ENCODE measurements at places on chromosomes 7 and 10.

GRCh38 chr7:128681794-128682537 is 9.9 kb downstream of the GARIN1A start:
- no peaks in the 10 kb centered on the region for H3K36me3 ChIP-seq
- no peaks in the 10 kb centered on the region for H3K27me3 ChIP-seq
- no peak overlapping the region for H3K27ac ChIP-seq
- no peak overlapping the region for H3K4me3 ChIP-seq
- no peak for DNase-seq

- peaks cover 4% of the 10 kb centered on the region for H3K36me3 ChIP-seq
- H3K27me3 ChIP-seq, result no peaks in the 10 kb centered on the region
- H3K4me3 ChIP-seq, result no peak overlapping the region
- H3K27ac ChIP-seq, result peak overlapping the region; percentile 99
These were observed 153.2 kb downstream of the TCF7L2 start for GRCh38 chr10:113103131-113103840.

- DNase-seq, result peak; percentile 83
- no peaks in the 10 kb centered on the region for H3K27me3 ChIP-seq
- no peaks in the 10 kb centered on the region for H3K36me3 ChIP-seq
- no peak overlapping the region for H3K4me3 ChIP-seq
- H3K4me1 ChIP-seq, result peaks cover 37% of the 10 kb centered on the region
These were observed 147.9 kb upstream of the FRMD4A start for GRCh38 chr10:14478604-14479003.

DNA sequence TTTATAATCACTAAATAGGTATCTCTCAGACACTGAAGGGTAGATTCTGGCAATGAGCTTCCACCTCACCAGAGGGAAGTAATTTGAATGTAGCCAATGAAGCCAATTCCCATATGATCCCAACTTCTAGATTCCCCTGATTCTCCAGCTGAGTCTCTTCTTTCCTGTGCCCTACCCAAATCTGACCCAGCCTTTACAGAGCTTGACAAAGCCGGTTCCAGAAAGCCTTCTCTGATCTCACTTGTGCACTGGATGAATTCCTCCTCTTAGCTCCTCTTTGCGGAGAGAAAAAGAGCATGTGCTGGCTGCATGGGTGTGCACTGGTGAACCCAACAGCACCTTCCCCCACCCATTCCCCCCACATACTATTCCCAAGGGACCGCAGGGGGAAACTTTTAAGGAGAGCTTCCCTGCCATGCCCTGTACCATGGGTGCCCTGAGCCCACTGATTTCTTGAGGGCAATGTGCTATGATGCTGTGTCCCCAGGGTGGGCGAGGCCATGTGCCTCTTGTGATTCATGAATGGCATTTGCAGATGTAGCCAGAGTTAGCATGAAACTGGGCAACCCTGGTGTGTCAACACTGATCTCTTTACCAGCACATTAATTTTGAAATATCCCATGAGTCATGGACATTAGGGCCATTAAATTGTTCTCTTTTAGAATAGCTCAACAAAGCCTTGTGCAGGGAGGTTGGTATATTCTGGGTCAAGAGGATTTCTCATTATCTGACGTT is 50.4 kb upstream of the PLEKHA1 start:
- H3K4me1 ChIP-seq, result no peaks in the 10 kb centered on the region
- no peak for DNase-seq
- H3K27ac ChIP-seq, result no peak overlapping the region
- H3K4me3 ChIP-seq, result no peak overlapping the region

- H3K36me3 ChIP-seq, result peaks cover 4% of the 10 kb centered on the region
- peak; percentile 64 for DNase-seq
- peak overlapping the region; percentile 74 for H3K4me3 ChIP-seq
- peak overlapping the region; percentile 97 for H3K27ac ChIP-seq
These were observed 1.9 kb upstream of the ARID5B start for GRCh38 chr10:61899663-61899996.

DNA sequence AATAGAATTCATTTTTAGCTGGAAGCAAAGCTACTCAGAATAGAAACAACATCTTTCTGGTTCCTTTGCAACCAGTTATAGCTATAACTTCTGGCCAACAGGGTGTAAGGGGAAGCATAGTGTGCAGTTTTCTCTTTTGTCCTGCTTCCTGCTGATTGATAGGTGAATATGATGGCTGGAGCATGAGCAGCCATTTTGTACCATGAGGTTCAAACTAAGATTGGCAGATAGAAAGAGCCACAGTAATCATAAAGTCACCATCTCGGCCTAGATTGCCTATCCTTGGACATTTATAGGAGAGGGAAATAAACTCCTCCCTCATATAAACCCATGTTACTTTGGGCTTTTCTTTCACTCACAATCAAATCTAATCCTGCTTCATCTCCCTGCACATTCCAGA is 102.2 kb upstream of the FGFR2 start:
- no peaks in the 10 kb centered on the region for H3K27me3 ChIP-seq
- no peak overlapping the region for H3K4me3 ChIP-seq
- H3K36me3 ChIP-seq, result no peaks in the 10 kb centered on the region
- DNase-seq, result no peak
- H3K27ac ChIP-seq, result no peak overlapping the region

GRCh38 chr10:2079603-2080078 is 342.3 kb upstream of the ADARB2 start:
- no peak for DNase-seq
- H3K27ac ChIP-seq, result no peak overlapping the region
- H3K36me3 ChIP-seq, result no peaks in the 10 kb centered on the region
- H3K4me3 ChIP-seq, result no peak overlapping the region

DNA sequence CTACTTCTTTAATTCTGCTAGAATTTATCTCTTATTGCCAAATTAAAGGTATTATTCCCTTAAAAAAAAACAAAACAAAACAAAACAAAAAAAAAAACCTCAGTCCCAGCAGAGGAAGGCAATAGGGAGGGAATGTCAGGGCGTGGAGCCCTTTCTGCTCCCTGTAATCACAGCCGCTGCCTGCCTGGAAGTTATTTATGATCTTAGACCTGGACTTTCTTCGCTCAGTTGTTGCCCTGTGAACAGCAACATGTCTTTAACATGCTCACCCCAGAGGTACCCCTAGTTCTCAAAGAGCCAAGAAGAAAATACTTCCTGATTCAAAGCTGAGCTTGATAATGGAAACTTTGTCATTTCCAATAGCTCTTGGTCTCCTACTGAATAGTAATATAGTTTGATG is 7.7 kb downstream of the FAM180A start:
- no peaks in the 10 kb centered on the region for H3K36me3 ChIP-seq
- no peak for DNase-seq
- H3K4me3 ChIP-seq, result no peak overlapping the region
- H3K27me3 ChIP-seq, result no peaks in the 10 kb centered on the region

DNA sequence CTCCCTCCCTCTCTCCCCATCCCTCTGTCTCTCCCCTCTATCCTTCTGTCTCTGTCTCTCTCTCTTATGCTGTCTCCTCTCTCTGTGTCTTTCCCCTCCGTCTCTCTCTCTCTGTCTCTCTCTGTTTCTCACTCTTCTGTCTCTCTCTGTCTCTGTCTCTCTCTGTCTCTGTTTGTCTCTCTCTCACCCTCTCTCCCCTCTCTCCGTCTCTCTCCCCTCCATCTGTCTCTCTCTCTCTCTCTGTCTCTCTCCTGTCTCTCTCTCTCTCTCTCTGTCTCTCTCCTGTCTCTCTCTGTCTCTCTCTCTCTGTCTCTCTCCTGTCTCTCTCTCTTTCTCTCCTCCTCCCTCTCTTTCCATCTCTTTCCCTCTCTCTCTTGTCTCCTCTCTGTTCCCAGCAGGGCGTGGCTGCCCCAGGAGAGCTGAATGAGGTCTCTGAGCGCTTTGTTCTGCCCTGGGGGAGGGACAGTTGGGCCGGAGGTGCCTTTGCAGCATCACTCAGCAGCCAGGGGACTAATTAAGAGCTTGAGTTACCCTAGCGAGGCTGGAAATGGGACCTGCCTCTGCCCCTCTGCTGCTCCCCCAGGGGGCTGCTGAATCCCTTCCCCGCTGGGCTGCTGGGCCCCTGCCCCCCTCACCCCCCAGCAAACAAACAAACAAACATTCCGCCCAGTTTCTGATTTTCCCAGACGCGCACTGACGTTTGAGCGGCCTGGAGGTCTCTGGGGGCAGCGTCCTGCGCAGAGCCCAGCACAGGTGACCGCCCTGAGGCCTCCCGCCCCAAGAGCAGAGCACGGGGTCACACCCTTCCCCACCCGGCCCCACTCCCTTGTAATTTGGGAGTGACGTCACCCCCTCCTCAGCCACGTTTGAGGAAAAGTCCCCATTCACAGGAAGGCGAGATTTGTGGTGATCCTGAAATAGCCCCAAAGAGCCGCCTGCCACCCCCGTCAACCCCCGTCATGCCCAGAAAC is 68.1 kb downstream of the PDGFA start:
- peaks cover 30% of the 10 kb centered on the region for H3K4me1 ChIP-seq
- no peaks in the 10 kb centered on the region for H3K27me3 ChIP-seq
- H3K27ac ChIP-seq, result no peak overlapping the region

- H3K36me3 ChIP-seq, result peaks cover 54% of the 10 kb centered on the region
- peak overlapping the region; percentile 60 for H3K4me3 ChIP-seq
- peaks cover 8% of the 10 kb centered on the region for H3K4me1 ChIP-seq
- no peak for DNase-seq
- H3K27me3 ChIP-seq, result no peaks in the 10 kb centered on the region
These were observed 448 bp downstream of the SEC24C start for GRCh38 chr10:73744664-73744975.

- no peaks in the 10 kb centered on the region for H3K4me1 ChIP-seq
- H3K4me3 ChIP-seq, result no peak overlapping the region
- no peak overlapping the region for H3K27ac ChIP-seq
- no peaks in the 10 kb centered on the region for H3K27me3 ChIP-seq
- no peaks in the 10 kb centered on the region for H3K36me3 ChIP-seq
These were observed 408.3 kb upstream of the MGMT start for GRCh38 chr10:129058664-129059155.

DNA sequence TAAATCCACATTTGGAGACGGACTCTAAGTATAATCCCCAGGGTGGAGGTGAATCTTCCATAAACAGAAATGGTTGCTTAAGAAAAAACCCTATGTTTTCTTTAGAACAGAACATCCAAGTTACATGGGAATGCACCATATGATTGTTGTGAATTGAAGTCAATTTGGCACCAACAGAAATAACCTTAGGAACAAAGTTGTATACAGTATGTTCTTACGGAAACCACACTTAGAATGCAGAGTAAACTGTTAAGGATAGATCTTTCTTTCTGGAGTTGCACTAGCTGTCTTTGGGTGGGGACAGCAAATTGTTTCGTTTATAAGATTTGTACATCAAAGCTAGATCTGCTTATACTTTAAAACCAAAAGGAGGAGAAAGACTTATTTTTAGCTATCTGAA is 316.4 kb downstream of the PTEN start:
- H3K27me3 ChIP-seq, result no peaks in the 10 kb centered on the region
- H3K4me3 ChIP-seq, result no peak overlapping the region
- no peaks in the 10 kb centered on the region for H3K36me3 ChIP-seq
- DNase-seq, result no peak

DNA sequence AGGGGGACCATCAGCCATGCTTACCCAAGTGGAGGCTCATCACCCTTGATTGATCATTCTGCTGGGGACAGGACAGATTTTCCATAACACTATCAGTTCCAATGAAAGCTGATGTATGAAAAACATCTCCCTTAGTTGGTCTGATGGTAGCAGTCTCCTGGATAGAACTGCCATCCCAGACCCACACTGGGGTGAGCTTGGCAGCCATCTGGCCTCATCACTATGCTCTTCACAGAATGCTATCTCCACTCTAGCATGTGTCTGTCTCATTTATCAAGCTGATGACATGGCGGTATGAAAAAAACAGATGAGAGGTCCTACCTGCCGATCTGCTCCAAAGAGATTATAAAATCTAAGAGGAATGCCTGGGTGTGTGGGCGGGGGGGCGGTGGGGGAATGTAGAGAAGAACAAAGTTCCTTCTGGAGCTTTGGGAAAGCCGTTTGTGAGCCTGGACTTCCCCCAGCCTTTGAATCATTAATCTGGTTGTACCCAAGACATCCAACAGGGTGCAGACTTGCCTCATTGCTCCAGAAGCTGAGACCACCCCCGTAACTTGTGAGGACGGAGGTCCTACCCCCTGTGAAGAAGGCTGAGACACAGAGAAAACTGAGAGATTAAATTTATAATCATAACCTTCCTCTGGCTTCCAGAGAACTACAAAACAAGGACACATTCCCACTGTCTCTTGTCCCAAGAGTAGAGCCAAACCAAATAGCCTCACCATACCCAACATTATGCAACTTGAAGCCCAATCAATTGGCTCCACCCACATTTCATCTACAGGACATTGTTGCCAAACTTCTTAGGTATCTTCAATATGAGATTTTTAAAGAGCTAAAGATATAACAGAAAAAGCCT is 340.8 kb downstream of the KCNMA1 start:
- no peak overlapping the region for H3K27ac ChIP-seq
- H3K27me3 ChIP-seq, result no peaks in the 10 kb centered on the region
- DNase-seq, result no peak
- no peak overlapping the region for H3K4me3 ChIP-seq

- H3K4me1 ChIP-seq, result peaks cover 40% of the 10 kb centered on the region
- peak overlapping the region; percentile 93 for H3K27ac ChIP-seq
- H3K4me3 ChIP-seq, result no peak overlapping the region
- H3K27me3 ChIP-seq, result no peaks in the 10 kb centered on the region
These were observed 26.7 kb upstream of the DNAJB6 start for GRCh38 chr7:157309988-157310668.

DNA sequence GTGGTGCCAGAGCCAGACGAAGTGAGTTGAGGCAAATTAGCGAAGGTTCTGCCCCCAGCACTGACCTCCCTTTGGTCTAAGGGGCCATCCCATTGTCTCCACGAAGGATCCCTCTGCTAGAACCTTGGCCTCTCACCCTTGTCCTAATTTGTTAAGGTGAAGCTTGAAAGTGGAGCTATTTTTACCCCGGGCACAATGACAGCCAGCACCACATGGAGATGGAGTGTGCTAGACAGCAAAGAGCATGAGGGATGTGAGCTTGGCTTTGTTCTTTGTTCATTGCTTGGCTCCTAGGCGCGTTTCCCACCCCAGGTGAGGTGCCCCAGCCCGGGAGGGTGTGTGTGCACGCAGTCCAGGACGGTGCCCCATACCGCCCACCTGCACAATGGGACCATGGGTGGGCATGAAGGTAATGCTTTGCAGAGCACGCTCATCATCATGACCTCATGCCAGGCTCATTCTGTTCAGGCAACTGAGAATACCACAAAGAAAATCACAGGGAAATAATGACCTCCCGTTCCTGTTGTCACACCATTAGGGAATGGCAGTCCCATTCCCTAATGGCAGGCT is 361.0 kb upstream of the FZD8 start:
- no peaks in the 10 kb centered on the region for H3K36me3 ChIP-seq
- no peak overlapping the region for H3K4me3 ChIP-seq
- no peak overlapping the region for H3K27ac ChIP-seq
- DNase-seq, result no peak
- H3K4me1 ChIP-seq, result no peaks in the 10 kb centered on the region
- no peaks in the 10 kb centered on the region for H3K27me3 ChIP-seq

DNA sequence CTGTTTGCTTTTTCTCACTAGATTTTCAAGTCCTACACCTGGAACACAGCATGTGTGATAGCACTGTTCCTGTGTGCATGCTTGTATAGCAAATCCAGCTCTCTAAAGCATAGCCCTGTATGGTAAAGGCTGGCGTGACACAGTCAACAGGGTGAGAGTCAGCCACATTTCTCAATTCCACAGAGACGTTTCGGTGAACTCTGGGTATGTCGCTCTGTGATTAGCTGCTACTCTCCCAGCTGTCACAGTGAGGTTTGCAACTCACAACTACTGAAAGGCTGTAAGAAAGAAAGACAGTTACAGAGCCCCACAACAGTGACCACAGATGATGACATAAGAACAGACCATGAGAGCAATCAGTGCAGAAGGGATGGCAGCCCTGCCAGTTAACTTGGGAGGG is 170.6 kb upstream of the IMMP2L start:
- 0 out of 2 replicates have a peak, but pooled peaks cover 4% of the 10 kb centered on the region for H3K27me3 ChIP-seq
- H3K36me3 ChIP-seq, result no peaks in the 10 kb centered on the region
- DNase-seq, result no peak

GRCh38 chr10:63553031-63553430 is 31.8 kb downstream of the REEP3 start:
- H3K36me3 ChIP-seq, result no peaks in the 10 kb centered on the region
- H3K4me1 ChIP-seq, result peaks cover 33% of the 10 kb centered on the region
- H3K27me3 ChIP-seq, result no peaks in the 10 kb centered on the region
- no peak overlapping the region for H3K4me3 ChIP-seq
